ENCODE measurements at places on chromosomes 16 and 17. TPM values are rescaled to one million over a fixed set of nuclear protein-coding genes. Genes with fewer than 3 reads are reported as not detected.

TTC19 gene
- total RNA-seq, result 34.8 TPM

ITPRIPL2 gene
- 18.7 TPM for total RNA-seq

MRPL27 gene
- total RNA-seq, result 117 TPM

HYDIN gene
- 0.38 TPM for total RNA-seq

SEPHS2 gene
- 17.4 TPM for total RNA-seq

MYCBPAP gene
- total RNA-seq, result 0.13 TPM

CCL14 gene
- total RNA-seq, result not detected

DLX4 gene
- not detected for total RNA-seq

FOXJ1 gene
- total RNA-seq, result not detected

PSMB10 gene
- 23.7 TPM for total RNA-seq

VMO1 gene
- total RNA-seq, result not detected

DNA sequence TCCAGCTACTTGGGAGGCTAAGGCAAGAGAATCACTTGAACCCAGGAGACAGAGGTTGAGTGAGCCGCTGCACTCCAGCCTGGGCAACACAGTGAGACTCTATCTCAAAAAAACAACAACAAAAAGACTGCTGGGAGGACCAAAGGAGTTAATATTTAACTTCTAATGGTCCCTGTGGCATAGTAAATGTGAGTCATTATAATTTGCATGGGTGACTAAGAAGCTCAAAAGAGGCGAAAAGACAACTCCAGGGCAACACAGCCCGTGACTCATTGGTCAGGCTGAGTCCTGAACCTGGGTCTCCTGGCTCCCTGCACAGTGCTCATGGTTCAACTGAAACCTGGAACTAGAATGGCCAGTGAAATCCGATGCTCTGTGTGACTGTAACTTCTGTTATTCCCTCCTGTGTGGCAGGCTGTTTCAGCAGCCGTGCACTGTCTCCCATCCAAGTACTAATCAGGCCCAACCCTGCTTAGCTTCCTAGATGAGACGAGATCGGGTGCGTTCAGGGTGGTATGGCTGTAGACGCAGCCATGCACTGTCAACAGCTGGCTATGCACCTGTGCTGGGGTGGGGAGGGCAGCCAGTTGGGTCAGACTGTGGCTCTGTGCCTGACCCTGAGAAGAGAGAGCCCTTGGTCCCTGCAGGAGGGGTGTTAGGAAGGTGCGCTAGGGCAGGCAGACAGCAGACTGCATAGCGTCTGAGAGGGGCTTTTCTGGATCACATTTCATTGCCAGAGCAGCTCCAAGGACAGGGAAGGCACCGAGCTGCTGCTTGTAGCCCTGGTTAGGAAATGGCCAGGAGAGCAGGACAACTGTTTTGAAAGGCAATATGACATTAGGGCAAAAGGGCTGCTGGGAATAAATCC, 14.5 kb upstream of the GPRC5C start:
- peak; percentile 89 for DNase-seq

GRCh38 chr17:34598161-34598776, 18.9 kb downstream of the TMEM132E start:
- no peak for DNase-seq

DNA sequence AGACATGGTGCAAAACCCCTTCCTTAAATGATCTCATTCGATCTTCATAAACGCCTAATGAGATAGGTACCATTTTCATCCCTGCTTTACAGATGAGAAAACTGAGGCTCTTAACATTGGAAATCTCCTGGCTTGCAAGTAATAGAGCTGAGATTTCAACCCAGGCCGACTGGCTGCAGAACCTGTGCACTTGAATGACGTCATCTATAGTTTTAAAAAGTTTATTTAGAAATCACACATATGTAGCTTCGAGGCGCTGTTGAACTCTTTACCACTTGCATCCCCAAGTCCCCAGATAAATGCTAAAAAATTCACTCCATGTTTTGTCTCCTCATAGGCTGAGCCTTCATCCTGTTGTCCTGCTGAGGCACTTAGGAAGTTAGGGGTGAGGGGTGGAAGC, 30.0 kb downstream of the CFAP52 start:
- no peak for DNase-seq

GRCh38 chr17:7880076-7880868, 8.3 kb upstream of the CHD3 start:
- no peak for DNase-seq

- peak; percentile 49 for DNase-seq
Measured at GRCh38 chr16:65660390-65660789, 538.5 kb upstream of the CDH11 start.

GRCh38 chr17:67417507-67417906, 40.4 kb downstream of the PITPNC1 start:
- DNase-seq, result peak; percentile 25

DNA sequence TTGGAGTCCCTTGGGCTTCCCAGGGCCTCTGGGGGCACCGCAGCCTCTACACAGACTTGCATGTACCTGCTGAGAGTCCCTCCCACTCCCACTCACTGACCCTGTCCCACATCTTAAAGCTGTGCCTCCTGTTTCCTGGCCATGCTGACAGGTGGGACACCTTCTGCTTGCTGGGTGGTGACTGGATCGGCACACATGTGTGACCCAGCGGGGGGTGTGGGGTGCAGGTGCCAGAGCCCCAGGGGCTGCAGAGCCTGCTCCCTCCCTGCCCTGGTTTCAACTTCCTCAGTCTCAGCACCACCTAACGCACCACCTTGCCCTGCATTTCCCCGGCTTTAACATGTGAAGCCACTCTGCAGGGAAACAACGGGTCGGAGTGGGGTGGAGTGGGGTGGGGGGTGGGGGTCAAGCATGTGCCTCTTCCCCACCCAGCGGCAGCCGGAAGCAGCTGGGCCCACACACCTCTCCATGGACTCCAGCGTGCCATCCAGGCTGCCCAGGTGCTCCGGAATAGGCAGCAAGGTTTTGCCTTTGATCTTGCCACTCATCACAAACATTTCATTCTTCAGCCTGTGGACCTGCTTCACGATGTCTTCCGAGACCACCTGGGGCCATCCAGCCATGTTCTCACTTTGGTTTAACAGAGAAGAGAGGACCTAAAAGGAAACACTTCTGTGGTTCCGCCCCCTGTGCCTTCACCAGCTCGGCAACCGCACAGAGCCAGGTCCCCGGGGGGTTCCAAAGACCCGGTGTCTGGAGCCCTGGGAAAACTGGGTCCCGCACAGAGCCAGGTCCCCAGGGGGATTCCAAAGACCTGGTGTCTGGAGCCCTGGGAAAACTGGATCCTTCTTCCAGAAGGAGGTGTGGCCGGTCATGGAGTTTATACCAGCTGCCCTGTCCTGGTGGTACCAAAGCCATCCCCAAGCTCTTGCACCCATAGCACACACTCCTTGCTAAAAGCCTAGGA, 4.7 kb downstream of the DNAH17 start:
- DNase-seq, result no peak

DNA sequence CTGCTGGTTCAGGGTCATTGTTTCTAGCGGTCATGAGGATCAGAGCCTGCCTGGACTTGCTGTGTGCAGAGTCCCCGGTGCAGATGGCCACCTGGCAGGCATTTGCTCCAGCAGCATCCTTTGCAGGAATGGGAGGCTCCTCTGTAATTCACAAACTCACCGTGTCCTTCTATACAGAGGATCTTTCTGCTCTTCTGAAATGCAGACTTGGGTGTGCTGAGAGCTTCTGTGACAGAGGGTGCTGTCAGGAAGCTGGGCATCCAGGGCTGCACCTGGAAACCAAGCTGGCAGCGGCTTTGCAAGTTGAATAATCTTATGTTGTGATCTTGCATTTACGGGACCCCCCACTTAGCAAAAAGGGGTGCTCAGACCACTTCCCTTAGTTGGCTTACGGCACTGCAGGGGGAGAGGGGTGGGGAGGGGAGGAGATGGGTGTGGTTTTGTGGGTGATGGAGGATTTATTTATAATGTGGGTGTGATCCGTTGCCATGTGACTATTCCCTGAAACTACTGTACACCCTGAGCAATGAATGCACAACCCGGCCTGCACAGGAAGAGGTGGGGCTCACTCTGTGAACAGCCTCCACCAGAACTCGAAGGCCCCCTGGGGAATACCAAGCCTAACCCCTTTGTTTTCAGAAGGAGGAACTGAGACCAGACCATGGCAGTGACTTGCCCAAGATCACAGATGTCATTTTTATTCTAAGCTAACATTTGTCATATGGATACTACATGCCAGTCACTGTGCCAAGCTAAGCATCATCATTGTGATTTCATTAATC, 178.3 kb downstream of the PRKCB start:
- no peak for DNase-seq

- no peak for DNase-seq
Measured at GRCh38 chr16:85480727-85481101, 132.4 kb upstream of the GSE1 start.

- no peak for DNase-seq
Measured at GRCh38 chr16:27828671-27829070, 234.8 kb downstream of the GSG1L start.

- DNase-seq, result no peak
Measured at GRCh38 chr16:65940711-65941110, 425.8 kb upstream of the CDH5 start.

GRCh38 chr16:63774302-63774701, 1347.6 kb downstream of the CDH11 start:
- DNase-seq, result no peak

DNA sequence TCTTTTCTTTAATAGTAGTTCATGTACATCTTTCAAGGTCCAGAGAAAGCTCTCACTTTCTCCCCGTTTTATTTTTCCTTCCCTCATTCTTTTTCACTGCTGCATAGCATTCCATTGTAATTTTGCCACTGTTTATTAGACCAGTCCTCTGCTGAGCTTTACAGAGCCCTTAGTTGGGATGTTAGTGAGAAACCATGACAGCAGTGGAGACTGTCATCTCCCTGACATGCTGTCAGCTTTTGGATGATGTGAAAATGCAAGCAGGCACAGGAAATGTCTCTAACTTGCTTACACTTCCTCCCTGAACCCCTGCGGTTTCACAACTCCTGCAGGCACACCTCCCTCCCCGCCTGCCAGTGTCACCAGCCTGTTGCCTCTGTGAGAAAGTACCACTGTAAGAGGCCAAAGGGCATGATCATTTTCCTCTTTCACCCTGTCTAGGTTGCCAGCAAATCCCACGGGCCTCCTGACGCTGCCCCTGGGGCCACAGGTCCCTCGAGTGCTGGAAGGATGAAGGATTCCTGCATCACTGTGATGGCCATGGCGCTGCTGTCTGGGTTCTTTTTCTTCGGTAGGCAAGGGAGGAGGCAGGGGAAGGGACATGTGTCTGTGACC, at the start of gene ITGAL:
ITGAL (plus strand) TSS at position 415 of the 615 bp plus-strand sequence; CDS start at position 511, 96 bp downstream.
- no peak for DNase-seq

- DNase-seq, result no peak
Measured at GRCh38 chr16:56300891-56301850, 109.9 kb downstream of the GNAO1 start.

GRCh38 chr17:56108811-56109284, 44.4 kb upstream of the ANKFN1 start:
- DNase-seq, result no peak

- DNase-seq, result peak; percentile 83
Measured at GRCh38 chr16:54347961-54348360, 61.4 kb upstream of the IRX3 start.

GRCh38 chr16:80231888-80232287, 308.9 kb upstream of the DYNLRB2 start:
- DNase-seq, result peak; percentile 93

DNA sequence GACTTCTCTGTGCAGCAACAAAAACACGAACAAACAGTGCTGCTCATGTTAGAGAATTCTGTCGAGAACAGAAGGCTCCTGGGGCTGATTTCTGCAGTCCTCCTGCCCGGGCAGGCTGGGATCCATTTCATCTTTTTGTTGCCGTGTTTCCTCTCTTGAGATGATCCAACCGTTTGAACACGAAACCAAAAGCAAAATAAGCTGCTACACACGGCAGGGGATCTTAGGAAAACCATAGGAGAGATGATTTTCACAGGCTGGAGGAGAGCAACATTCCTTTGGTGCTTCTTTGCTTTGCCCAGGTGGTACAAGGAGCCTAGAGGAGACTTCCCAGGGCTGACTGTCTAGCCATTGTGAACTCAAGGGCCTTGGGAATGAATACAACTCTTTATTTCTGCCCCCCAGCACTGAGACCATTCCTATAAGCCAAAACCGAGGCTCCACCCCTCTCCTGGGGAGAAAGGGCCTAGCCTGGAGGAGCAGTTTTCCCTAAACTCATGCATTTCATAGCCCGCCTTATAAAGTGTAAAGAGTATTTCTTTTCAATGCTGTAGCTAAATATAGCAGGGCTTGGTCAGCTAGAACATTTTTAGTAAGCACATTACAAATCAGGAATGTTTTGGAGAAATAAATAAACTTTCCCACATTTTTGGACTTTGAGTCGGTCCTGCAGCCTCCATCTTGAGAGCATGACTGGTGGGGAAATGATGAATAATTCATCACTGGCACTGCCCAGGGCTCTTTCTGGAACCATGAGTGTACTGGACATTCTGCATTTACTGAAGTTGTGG, 7.7 kb downstream of the FOXL1 start:
- peak; percentile 80 for DNase-seq

GRCh38 chr16:3140603-3141427, 6.0 kb downstream of the ZNF213 start:
- DNase-seq, result no peak

DNA sequence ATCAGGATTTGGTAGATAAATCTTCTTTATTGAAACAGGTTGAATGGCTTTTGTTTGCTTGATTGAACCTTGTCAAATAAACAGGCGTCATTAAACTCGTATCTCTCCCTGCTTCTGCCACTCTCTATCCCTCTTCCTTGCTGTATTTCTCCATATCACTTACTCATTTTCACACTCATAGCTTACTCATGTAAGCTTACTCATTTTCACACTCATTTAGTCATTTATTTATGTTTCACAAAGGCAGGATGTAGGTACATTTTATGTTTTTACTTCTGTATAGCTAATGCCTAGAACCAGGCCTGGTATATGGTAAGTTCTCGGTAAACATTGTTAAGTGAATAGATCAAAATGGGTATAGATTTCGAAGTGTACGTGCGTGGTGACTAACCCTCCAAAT, 450.0 kb downstream of the PMP22 start:
- DNase-seq, result peak; percentile 96

GRCh38 chr16:71467810-71468209, 5.8 kb upstream of the ZNF23 start:
- no peak for DNase-seq

GRCh38 chr17:18040261-18040858, 1.2 kb downstream of the GID4 start:
- DNase-seq, result no peak

DNA sequence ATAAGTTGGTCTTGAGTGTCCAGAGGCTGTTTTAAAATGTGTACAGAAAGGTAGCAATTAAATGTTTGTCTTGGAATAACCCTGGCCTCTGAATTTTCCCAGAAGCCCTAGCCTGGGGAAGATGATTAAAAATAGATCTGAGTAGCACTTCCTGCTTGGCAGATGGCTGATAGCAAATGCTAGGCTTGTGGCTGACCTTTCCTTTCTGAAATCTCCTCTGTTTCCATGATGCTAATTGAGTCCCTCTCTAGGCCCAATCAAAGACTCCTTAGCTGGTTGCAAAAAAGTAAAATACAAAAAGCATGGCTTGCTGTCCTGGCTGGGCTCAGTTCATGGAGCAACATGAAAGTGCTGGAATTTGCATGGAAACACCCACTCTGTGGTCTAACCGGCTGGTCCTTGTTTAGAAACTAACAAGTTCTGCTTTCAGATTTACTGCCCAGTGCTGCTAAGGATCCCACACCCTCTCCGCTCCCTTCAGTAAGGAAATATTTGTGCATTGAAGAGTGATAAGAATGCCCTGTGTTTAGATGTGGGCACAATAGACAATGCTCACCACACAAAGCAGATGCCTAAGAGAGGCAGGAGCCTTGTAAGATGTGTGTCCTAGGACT, 40.8 kb downstream of the YPEL2 start:
- DNase-seq, result no peak

Data from bronchial epithelial cell (primary cell).